ENCODE measurements at places on chromosomes 12 and 14.
A peak's percentile ranks its signal among the peaks of the same experiment; 100 is the strongest.

- no peak for DNase-seq
These were observed 82.4 kb upstream of the CCND2 start for GRCh38 chr12:4191149-4191548.

GRCh38 chr12:91657032-91657431 is 474.4 kb upstream of the DCN start:
- no peak for DNase-seq

- peak; percentile 61 for DNase-seq
These were observed at the start of gene NID2 for GRCh38 chr14:52068615-52069306. TSS of gene NID2 (minus strand) at chr14:52069059. CDS start at chr14:52068994, 65 bp downstream.

DNA sequence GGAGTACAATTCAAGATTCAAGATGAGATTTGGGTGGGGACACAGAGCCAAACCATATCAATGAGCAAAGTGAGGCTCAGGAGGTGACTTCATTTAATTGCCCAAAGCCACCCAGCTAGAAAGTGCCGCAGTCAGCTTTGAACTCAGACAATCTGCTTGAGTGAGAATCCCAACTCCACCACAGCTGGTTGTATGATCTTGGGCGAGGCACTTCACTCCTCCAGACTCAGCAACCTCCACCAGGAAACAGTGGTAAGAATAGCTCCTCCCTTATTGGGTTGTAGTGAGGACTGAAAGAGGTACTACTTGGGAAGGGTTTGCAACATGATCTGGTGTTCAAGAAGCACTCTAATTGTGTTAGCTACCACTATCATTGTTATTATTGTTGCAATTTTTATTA is 129.2 kb upstream of the RFLNA start:
- DNase-seq: no peak

GRCh38 chr14:34055157-34055950 is 104.5 kb upstream of the EGLN3 start:
- DNase-seq: no peak

- DNase-seq: no peak
These were observed 792.5 kb downstream of the DIO2 start for GRCh38 chr14:79418649-79419415.

DNA sequence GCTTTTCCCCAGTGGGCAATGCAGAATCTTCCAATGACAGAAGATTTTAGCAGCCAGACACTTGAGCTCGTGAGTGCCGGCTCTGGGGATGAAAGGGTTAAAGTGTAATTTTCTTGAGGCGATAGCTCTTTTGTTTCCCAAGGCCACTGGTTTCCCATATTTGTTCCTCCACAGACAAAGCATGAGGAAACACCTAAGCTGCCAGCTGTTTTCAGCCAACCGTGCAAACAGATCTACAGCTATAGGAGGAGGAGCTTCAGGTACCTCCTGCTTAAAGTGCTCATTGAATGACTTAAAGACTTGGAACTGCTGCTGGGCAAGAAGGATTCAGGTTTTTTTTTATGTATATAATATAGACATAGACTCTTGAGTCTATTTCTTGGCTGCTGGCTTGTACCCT is 1311.5 kb downstream of the TMEM121 start:
- DNase-seq: no peak

GRCh38 chr12:12613344-12613743 is 1.7 kb downstream of the CREBL2 start:
- DNase-seq: no peak

- DNase-seq: no peak
These were observed 209.6 kb upstream of the KRR1 start for GRCh38 chr12:75720812-75721641.

DNA sequence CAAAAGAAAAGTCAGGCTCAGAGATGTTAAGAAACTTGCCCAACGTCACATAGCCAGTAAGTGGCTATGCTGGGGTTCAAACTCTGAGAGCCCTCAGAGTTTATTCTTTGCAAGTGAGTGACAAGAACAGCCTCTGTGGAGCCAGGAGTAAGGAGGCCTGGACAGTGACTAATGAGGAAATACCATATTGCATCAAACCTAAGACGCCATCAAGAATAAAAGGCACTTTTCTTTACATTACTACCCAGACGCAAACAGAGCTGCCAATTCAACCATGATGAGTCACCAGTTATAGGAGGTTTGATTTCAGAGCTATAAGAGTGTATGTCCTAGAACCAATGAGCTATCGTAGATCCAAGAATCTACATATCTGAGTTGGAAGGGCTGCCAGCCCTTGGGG is 9.4 kb downstream of the TNFRSF1A start:
- no peak for DNase-seq

- DNase-seq: no peak
These were observed 50.7 kb downstream of the FLRT2 start for GRCh38 chr14:85580536-85581140.

DNA sequence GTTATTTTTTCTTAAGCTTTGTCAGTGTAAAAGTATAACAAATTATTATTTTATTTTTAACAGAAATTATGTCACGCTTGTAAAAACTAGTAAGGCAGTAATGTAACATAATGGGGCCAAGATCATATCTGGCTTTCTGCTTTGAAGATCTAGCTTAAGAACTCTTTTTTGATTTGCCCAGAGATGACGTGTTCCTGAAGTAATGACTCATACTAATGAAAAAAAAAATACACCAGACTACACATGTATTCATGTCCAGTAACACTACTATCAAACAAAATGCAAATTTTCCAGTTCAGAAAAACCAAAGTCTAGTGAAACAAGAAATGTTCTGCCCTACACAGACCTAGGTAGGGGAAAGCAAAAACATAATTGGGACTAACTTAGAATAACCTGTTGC is 432.2 kb upstream of the ATXN7L3B start:
- no peak for DNase-seq

Measured in activated naive CD4-positive, alpha-beta T cell treated with Interleukin-2 at 50 U/mL for 16 hours (primary cell).